ENCODE measurements at places on chromosomes 12 and 14. TPM values are rescaled to one million over a fixed set of nuclear protein-coding genes. Genes with fewer than 3 reads are reported as not detected.

DNA sequence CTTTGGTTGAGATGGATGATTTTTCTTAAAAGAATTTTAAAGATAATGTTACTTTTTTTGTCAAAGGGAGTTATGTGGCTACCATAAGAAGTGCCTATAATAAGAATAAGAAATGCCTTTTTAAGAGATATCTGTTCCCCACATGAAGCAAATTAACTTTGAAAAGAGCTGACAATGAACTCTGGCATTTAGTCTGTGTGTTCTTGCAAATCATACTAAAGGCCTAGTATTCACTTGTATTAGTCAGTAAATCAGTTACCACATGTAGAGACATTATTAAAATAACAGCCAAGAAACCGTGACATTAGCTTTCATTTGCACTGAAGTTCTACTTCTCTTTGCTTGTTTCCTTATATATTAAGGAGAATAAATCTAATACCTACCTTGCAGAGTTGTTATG, 296.3 kb downstream of the CCDC91 start:
- DNase-seq: no peak

GRCh38 chr12:107568718-107569117, 116.9 kb upstream of the PWP1 start:
- no peak for DNase-seq

DNA sequence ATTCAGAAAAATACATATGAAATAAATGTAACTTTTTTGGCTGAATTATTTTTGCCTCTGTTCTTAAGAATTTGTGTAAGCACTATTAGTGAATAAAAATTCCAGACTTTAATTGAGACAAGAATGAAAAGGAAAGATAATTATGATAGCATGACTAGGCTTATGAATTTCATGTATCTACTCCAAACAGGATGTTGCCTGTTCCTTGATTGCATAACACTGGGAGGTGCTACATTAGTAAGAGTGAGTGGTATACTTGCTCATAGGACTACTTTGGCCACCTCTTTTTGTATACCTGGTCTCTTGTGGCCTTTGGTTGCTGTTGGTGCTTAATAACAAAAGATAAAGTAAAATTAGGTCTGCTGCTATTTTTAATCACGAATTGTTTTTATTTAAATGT, 112.8 kb downstream of the NAV3 start:
- peak; percentile 82 for DNase-seq

GRCh38 chr14:21825149-21825743, 151.6 kb upstream of the OR4E1 start:
- peak; percentile 48 for DNase-seq

- DNase-seq: no peak
Measured at GRCh38 chr14:61110316-61111082, 129.5 kb downstream of the SLC38A6 start.

DNA sequence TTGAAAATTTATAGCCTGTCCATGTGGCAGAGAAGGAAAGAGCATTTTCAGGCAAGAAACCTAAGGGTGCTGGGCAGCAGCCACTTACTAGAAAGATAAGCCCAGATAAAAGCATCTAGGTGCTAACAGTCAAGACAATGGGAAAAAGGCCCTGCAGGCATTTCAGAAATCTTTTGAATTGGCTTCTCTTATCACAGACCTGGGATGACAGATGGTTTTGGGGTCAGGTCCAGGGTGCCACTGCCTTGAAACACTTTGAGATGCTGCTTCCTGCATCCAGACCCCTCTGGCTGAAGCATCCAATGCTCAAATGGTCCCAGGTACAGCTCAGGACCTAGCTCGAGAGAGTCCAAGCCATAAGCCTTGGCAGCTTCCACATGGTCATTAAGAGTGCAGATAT, 466.5 kb downstream of the FSCB start:
- no peak for DNase-seq

DNA sequence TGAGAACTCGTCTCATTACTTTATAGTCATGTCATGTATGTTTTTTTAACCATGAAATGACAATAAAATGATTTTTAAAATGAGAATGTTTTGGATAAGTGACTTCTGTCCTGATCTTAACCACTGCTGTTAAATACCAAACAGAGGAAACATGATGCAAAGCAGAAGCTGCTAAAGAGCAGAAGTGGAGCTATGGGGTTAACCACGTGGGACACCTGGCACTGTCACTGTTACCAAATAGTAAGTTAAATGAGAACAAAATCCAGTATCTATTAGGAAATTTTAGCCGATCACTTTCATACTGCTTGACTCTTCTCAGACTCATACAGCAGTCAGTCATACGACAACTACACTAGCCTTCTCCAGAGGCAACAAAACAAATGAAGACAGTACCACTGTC, 82.4 kb downstream of the SCAF11 start:
- DNase-seq: no peak

The KRT79 gene
- not detected for total RNA-seq

The MLXIP gene
- total RNA-seq: 5.0 TPM

The GZMH gene
- total RNA-seq: not detected

The SMIM41 gene
- not detected for total RNA-seq

The ANG gene
- total RNA-seq: 9.2 TPM

All from H4 (cell line).